D341Med (cell line): ENCODE measurements at places on chromosomes 4 and X.

DNA sequence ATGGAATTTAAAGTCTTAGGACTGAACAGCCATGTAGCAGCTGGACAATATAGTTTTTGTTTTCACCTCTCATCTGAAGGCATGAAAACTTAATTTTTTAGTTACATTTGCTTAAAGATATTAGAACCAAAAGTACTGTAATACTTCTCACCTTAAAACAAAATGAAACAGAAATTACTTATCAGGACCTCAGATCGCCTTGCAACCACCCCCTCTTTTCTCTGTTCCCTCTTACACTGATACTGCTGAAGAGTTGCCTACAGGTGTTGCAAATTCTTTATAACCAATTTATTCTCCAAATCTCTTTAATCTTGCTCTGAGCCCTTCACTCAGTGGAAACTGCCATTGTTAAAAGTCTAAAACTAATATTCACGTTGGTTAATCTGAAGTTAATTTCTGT, 145.0 kb downstream of the SPCS3 start:
- DNase-seq: no peak

DNA sequence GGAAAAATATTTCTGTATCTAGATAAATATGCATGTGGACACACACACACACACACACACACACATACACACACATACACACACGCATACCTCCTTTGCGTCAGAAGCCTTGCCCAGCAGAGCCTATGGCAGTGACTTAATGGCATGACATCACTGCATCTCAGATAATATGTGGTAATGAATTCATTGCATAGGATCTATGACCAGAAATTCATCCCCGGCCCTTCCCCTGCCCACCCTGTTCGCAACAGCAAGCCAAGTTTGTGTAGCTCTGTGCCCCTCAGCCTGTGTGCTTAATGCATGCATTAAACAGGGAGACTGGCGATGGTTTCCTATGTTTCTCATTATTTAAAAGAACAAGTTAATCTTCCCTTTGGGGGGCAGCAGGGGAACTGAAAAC, 120.7 kb downstream of the NKX6-1 start:
- no peak for DNase-seq

- no peak for DNase-seq
Observed at GRCh38 chr4:7699031-7699430, 240.6 kb downstream of the AFAP1 start.

DNA sequence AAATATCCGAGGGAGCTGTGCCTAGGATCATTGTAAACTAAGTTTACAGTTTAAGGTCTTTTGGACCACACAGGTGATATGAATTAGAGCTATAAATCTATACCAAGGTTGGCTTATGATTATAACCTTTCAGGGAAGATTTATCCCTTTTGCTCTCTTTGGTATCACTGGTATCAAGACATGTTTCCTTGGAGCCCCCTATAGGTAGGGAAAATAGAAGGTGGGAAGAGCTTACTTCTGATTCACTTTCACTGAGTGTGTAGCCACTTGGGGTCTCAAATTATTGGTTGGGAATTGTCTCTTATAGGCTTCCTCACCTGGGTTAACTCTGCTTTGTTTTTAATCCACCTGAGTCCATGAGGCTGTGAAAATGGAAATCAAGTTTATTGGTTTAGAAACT, 262.1 kb upstream of the NR3C2 start:
- no peak for DNase-seq

DNA sequence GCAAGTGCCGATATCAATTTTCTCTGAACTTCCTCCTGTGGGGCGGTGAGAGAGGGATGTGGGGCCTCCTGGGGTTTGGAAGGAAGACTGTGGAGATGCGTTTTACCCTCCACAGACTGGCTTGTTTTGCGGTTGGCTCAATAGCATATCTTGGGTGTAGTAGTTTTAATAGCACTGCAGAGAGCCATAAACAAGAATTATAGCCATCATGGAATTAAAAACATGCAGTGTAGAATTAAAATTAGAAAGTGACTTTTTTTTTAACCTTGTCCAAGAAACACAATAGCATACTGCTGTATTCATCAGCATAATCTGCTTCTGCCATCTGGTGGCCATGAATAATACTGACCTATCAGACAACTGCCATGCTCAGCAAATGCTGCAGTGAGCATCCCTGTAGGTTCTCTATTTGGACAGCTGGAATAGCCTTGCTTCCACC, 47.3 kb upstream of the SCML1 start:
- peak; percentile 47 for DNase-seq

DNA sequence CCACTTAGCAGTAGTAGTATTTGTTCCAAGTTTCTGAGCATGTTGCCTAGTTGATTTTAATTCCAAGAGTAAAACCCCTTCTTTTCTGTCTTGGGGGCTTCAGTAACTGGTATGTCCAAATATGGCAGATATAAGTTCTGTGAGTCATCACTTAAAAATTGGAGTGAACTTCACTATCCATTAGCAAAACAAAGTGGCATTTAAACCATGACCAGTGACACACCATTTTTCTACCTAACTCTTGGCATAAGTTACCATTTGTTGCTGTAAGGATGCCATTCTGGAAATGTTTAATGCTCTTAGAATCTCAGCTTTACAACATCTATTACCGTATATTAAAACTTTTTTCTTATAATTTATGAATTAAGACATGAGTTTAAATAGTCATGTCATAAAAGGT, 102.0 kb downstream of the CBR4 start:
- no peak for DNase-seq

DNA sequence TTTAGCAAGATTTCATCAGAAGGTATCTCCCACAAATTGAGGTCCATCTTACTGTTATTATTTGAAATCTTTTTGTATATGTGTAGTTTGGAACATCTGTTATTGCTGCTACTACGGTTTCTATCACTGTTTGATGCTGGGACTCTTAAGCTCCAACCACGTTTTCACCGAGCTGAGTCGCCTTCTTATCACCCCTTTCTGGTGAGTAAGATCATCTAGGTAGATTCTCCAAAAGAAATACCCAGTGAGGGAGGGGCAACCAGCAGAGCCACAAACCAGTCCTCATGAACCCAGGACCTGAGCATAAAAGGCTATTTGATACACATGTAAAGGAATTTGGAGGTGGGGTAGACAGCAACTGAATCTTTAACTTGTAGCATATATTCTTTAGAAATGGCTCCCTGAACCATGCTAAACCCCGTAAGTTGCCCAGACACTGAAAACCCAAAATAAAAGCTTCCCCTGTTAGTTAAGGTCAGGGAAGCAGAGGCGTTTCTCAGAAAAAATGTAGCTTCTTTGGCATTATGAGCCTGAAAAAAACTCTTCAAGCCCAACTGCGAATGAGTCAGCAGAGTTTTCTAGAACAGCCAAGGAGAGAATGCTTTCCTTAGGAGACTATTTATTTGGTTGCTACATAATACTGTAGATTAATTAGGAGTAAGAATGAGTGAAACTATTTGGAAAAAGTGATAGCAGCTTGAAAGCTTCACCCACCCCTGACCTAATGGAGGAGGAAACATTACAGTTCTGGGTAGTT, 53.8 kb upstream of the ATXN3L start:
- DNase-seq: no peak

DNA sequence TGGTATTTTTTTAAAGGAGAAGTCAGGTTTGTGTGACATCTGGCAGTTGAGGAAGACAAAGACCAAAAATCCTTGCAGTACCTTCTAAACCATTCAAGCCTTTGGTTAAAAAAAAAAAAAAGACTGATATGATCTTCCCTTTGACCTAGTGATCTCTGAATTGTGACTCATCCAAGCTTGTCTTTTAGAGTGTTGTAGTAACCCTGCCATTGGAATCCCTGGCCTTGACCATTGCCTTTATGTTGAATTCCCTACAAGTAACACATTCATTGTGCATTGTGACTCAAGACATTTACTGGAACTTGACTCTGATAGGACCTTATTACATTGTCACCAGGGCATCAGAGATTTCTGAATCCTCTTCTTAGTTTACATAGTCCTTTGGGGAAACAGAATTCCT, 1469.0 kb downstream of the TECRL start:
- DNase-seq: no peak

- no peak for DNase-seq
Observed at GRCh38 chr4:87680271-87680670, 30.2 kb downstream of the DMP1 start.

DNA sequence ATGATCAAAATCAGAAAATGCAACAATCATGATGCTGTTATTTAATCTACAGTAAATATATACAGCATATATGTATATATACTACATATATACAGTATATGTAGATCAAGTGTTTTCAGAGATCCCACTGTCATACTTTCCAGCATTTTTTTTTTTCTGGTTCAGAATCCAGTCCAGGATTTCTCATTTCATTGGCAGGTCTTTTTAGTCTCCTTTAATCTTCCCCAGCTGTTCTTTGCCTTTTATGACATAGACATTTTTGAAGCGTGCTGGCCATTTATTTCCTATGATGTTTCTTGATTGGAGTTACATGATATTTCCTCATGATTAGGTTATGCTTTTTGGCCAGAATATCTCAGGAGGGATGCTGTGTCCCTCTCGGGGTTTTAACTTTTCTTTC, 92.0 kb upstream of the TLR2 start:
- no peak for DNase-seq

DNA sequence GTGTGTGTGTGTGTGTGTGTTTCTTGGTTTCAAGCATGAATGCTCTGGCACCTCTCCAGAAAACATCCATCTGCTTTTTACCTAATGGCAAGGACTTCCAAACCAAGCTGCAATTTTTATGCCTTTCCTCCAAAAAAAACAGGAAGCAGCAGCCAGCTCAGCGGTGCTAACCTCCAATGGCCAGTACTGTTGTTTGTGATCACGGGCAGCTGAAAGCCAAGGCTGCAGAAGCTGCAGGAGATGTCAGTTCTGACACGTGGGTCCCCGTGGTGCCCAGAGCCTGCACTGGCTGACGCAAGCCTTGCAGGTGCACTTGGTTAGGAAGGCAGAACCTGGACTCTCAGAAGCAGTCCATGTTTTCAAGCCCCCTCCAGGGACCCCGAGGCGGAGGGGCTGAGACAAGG, 313.6 kb upstream of the DDX53 start:
- peak; percentile 10 for DNase-seq

- no peak for DNase-seq
Observed at GRCh38 chr4:186790630-186791029, 67.0 kb upstream of the FAT1 start.

DNA sequence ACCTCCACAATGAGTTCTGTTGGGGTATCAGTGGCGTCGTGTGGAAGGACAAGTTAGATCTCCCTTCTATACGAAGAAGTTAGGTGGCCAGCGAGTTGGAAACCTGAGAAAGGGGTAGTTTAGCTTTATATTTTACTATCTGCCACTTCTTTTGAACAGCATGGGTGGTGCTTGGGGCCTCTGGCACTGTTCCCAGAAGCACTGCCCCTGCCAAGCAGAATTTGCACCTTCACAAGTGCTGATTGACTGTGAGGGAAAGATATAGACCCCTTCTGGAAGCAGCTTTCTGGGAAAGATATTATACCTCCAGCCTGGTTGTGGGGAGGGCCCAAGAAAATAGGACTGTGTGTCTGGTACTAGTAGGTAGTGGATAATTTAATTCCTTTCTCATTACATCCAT, 246.9 kb downstream of the FBXO8 start:
- DNase-seq: no peak

GRCh38 chr4:20368926-20369325, 117.2 kb downstream of the SLIT2 start:
- DNase-seq: no peak

DNA sequence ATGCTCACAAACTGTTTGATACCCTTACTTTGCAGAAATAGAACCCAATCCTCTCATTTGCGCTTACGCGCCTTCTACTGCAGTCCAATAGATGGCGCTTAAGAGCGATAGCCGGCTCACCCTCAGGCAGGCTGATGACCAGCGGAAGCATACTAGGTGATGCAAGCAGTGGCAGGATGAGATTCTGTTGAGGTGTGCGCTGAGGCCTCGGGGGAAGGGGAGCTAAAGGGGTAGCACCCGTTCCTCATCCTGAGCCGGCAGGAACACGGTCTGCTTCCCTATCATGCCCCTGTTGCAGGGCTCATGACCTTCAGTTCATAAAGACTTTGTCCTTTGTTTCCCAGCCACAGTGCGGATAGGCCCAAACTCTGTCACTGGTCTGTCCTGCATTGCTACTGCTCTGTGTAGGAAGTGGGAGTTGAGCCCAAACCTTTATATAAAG, 628.9 kb downstream of the TLL1 start:
- peak; percentile 27 for DNase-seq

- DNase-seq: no peak
Observed at GRCh38 chrX:287670-288069, 6.5 kb downstream of the PLCXD1 start.

- no peak for DNase-seq
Observed at GRCh38 chrX:46812445-46812844, 24.4 kb upstream of the RP2 start.

DNA sequence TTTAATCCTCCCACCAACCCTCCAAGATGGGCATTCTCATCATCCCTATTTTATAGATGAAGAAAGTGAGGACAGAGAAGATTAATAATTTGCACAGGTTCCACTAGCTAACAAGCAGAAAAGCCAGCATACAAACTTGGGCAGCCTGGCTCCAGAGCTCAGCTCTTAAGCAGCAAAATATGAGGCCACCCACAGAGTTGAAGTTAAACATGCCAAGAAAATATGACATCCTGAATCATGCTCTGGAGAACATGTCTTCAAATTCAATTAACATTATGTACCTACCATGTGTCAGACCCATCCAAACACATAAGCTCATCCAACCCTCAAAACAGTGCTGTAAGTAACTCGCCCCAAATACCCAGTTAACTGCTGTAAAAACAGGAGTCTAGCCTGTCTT, 33.9 kb downstream of the USP46 start:
- no peak for DNase-seq

GRCh38 chr4:164177153-164177552, 576.8 kb upstream of the SMIM31 start:
- no peak for DNase-seq

GRCh38 chr4:114146947-114147618, 167.6 kb upstream of the ARSJ start:
- DNase-seq: no peak

DNA sequence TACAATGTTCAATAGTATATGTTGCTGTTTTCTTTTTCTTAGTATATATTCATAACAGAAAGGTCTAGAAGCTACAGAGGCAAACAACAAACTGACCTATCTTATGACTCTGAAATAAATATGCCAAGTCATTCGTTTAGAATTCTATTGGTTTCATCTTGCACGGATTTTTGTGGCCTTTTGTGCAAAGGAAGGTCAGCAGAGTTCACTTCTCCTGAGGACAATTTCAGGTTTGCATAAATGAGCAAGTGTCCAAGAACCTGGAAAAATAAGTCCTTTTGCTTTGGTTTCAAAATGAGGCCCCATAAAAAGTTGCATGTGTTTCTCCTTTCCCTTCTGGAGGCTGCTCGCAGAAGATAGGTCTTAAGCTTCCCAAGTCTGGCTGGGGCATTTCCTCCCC, 156.9 kb downstream of the APBB2 start:
- no peak for DNase-seq

- no peak for DNase-seq
Observed at GRCh38 chr4:5708449-5709206, at the start of gene EVC2. TSS of gene EVC2 (minus strand) at chr4:5708559. CDS start at chr4:5708513, 46 bp downstream.

DNA sequence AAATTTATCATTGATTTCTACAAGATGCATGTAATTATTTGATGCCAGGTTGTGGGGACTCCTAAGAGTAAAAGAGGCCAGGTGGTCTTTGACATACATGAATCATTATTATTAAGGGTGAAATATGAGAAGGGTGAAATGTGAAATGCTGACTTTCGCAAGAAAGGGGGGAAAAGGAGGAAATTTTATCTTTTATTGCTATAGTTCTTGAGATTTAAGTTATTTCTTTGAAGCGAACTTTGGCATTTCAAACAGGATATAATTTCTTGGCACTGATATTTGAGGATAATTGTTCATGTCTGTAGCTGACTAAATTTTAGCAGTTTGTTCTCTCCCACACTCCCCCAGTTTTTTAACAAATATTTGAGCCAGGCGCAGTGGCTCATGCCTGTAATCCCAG, 80.1 kb downstream of the TMEM131L start:
- no peak for DNase-seq

GRCh38 chr4:56656346-56656643, 24.8 kb downstream of the HOPX start:
- DNase-seq: peak; percentile 45
